ENCODE measurements at places on chromosomes 5 and 9.

DNA sequence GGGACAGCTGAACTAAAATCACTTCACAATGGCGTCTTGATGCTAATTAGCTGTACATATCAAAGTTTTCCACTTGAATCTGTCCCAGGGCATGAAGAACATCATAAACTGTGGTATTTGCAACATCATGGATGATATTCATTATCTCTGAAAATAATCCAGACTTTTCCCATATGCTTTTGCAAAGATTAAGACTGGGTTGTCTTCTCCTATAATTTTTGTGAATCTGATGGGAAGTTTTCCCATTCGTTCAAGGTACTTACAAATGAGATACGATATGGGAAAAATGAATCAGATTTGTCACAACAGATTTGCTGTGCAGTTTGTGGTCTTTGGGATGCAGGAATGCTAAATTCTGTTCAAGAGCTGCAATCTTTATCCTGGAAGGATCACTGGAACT, 17.4 kb upstream of the ADAMTS16 start:
- DNase-seq = no peak

- DNase-seq = no peak
Measured at GRCh38 chr9:130285271-130285670, 19.7 kb downstream of the HMCN2 start.

DNA sequence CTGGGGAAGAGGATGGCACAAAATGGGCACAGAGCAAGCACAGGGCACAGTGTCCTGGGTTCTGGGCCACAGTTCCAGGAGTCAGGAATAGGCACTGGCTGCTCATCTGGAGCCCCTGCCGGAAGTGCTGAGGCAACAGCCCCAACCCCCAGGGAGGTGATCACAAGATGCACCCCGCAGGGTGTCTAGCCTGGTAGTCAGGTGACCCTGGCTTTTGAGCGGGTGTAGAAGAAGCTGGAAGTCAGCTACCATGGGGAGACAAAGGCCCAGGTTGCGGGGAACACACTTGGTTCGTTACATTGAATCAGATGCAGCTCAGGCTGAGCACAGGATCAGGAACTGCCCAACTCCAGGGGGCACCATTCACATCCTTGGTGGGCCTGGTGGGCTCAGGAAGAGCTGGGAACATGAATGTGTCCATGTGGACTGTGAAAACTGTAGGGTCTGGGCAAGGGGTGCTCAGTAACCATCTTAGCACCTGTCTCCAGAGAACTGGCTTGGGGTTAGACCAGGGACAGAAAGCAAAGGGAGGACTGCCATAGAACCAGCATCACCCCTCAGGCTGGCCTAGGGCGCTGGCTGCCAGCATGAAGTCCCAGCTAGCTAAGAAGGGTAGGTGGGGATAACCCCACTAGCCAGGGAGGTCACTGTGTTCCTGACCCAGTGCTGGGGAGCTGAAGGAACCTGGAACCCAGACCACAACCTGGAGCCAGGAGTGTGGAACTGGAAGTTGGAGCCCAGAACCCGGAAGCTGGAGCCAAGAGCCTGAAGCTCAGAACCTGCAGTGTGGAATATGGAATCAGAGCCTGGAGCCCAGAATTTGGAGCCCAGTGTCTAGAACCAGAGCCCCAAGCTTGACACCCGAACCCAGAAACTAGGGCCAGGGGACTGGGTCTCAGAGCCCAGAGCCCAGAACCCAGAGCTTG, 6.1 kb upstream of the SLC34A1 start:
- no peak for DNase-seq

DNA sequence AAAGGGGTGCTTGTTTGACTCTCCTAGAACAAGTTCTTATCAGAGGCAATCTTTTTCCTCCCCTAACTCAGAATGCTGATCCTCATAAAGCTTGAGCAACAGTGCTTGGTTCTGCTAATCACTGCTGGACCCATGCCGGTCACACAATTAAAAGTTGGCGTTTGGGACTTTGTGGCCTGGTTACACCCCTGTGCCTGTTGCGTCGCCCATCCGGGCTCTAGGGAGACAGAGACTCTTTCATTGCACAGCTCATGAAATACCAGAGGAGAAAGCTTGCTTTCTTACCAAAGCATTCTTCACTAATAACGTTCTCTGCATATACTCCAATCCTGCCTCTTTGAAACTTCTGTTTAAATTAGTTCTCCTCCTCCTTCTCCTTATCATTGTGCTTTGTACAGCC, 301.1 kb downstream of the NR3C1 start:
- no peak for DNase-seq

GRCh38 chr5:137273511-137273910, 225.6 kb downstream of the SPOCK1 start:
- DNase-seq = no peak

GRCh38 chr9:123191680-123192079, 76.7 kb downstream of the STRBP start:
- DNase-seq = no peak

DNA sequence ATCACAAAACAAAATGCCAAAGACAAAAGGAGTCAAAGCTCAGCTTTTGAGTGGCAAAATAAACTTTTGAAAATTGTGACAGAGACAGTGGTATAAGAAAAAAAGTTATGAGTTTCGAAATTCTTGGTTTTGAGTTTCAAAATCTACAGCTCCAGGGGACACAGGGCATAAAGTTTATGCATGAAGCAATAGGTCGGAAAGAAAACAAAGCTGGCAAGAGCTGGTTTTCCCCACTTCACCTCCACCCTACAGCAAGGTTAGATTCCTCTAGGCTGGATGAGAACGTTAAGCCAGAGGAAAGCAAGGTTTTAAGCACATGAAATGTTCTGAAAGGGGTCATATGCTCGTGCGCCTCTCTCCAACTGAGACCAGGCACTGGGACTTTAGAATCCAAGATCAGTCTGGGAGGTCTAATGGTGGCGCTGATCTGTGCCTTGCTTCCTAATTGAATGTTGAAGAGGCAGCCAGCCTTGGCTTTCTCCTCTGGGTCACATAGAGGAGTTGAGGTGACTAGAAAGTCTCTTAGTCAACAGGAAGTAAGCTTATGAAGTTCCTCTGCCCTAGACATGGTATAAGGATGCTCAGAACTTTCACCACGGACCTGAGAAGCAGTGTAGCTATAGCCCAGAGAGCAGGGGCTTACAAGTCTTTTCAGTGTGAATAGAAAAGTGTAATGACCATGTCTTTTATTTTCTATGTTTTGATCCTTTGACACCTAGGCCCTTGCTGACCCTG, 167.7 kb upstream of the DMAC1 start:
- no peak for DNase-seq

DNA sequence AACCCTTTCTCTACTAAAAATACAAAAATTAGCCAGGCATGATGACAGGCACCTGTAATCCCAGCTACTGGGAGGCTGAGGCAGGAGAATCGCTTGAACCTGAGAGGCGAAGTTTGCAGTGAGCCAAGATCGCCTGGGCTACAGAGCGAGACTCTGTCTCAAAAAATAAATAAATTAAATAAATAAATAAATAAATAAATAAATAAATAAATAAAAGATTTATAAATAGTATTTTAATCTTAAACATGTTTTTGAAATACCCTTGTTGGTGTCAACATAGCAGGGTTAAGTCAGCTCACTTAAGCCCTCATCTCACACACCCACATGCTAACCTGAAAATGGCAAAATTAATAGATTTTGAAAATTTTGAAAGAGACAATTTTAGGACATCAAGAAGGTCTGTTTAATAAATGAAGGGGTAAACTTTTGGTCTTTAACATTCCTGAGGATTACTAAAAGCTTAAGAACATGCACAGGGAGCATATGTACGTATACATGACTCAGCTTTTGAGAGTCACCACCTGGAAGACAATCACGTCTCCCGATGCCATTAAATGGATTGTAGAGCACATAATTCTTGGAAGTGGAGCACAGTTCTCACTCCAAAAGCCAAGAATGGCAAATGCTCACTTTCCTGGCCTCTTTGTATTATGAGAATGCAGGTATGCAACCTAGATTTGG, 202.5 kb downstream of the GDNF start:
- no peak for DNase-seq

Data from activated effector memory CD4-positive, alpha-beta T cell treated with Interleukin-2 at 50 U/mL for 16 hours (primary cell).